ENCODE measurements at places on chromosomes 5 and 9.
A peak's percentile ranks its signal among the peaks of the same experiment; 100 is the strongest.

DNA sequence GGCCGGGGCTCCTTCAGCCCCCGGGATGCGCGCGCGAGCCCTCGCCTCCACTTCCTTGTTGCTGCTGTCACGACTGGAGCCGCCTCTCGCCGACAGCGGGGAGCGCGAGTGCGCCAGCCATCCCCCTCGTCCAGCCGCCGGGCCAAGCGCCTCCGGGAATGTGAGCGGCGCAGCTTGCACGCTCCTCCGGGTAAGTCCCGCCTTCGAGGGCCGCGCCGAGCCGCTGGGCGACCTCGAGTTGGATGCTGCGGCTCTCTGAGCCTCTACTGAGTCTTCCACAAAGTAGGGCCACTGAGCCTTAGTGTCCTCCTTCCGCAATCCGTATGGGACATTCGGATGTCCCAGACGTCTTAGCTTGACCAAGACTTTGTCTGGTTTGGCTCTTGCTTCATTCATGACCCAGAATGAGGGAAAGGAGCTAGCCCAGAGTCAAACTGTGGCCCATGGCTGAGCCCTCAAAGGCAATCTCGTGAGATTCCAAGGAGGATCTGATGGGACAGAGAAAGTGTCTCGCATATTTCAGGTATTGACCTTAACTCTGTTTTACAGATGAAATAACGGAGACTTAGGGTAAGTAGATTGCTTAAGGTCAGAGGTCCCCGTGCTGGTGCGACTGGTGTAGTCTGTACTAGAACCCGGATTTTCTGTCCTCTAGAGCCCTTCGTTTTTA, 586 bp downstream of the HMGXB3 start:
- DNase-seq, result peak; percentile 46

DNA sequence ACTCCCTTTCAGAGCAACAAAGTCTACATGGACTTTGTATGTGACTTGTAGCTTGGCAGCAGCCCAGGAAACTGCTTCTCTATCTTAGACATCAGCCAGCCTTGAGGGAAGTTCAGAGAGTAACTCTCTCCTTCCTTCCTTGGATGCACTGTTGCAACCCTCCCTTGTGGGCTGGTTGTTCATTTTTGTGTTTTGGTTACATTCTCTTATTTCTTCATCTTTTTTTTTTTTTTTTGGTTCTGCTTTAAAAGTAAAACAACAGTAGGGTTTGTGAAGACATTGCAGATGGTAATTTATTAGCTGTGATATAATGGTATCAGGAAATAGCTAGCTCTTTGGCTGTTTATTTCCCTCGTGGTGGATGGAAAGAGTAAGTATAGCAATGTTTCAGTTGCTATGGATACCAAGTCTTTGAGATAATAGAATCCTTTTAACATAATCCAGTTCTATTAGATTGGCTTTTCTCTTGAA, 97.9 kb upstream of the MAMDC2 start:
- no peak for DNase-seq

- no peak for DNase-seq
These were observed 550.1 kb upstream of the ZNF462 start for GRCh38 chr9:106312906-106313305.

- no peak for DNase-seq
These were observed 1306.3 kb upstream of the ACO1 start for GRCh38 chr9:31078175-31078574.

GRCh38 chr5:155587458-155587857, 573.9 kb downstream of the KIF4B start:
- DNase-seq, result no peak

DNA sequence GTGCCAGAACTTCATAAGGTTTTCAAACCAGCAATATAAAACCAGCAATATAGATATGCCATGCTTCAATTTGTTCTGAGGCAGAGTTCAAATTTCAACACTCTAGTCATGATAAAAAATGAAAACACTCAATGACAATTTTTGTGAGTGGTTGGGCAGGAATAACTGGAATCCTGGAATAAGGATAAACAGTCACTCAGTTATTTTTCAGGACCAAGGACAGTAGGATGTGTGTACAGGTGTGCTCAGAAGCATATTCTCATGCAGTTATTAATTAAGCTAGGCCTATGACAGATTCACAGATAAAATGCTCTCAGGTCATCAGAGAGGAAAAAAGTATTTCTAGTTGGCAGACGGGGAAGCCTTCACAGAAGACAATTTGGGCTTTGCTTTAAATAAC, 117.3 kb upstream of the PPP2R2B start:
- no peak for DNase-seq

GRCh38 chr5:35822511-35822910, 34.2 kb upstream of the IL7R start:
- DNase-seq, result no peak

- peak; percentile 19 for DNase-seq
These were observed 1.7 kb downstream of the TLE1 start for GRCh38 chr9:81687521-81688261.

- no peak for DNase-seq
These were observed 198.3 kb upstream of the TBC1D2 start for GRCh38 chr9:98453589-98454311.

DNA sequence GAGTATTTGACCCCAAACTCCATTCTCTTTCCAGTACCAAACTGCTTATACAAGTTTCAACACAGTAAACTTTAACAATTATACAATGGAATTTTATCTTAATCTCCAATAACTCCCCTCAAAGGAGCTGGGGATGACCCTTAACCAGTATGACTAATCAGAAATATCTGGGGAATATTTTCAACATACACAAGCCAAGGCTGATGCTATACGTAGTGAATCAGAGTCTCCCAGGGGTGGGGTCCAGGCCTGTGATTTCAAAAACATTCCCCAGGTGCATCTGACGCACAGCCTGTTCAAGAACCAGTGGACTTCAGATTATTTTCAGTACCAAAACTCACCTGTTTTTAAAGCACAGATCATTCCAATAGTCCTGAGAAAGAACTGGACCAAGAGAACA, 11.8 kb upstream of the SEMA5A start:
- DNase-seq, result no peak

GRCh38 chr9:82616545-82616944, 446.4 kb downstream of the RASEF start:
- DNase-seq, result no peak

DNA sequence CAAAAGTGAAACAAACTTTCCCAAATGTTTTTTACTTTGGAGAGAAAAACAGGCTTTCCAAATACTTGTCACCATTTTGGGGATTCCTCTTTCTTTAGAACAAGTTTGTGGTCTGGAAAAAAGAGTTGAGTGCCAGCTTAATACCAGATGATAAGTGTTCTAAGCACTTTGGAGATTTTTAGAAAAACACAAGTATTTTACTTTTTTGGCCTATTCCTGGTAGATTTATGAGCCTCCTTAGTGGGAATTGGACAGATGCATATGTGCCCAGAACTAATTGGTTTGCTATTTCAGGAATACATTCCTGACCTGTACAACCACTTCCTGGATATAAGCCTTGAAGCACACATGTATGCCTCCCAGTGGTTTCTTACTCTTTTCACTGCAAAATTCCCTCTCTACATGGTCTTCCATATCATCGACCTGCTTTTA, 40.5 kb downstream of the GPR21 start:
- DNase-seq, result no peak

- no peak for DNase-seq
These were observed 82.2 kb upstream of the CNTLN start for GRCh38 chr9:17052626-17053025.

DNA sequence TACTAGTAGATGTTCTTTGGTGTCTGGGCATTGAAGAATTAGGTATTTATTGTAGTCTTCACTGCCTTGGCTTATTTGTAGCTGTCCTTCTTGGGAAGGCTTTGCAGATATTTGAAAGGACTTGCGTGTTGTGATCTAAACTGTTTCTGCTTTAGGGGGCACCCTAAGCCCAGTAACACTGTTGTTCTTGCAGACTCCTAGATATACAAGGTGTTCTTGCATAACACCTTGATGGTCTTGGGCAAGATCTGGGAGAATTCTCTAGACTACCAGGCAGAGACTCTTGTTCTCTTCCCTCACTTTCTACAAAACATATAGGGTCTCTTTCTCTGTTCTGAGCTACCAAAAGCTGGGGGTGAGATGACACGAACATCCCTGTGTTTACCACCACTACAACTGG, 179.1 kb downstream of the FAM170A start:
- no peak for DNase-seq

DNA sequence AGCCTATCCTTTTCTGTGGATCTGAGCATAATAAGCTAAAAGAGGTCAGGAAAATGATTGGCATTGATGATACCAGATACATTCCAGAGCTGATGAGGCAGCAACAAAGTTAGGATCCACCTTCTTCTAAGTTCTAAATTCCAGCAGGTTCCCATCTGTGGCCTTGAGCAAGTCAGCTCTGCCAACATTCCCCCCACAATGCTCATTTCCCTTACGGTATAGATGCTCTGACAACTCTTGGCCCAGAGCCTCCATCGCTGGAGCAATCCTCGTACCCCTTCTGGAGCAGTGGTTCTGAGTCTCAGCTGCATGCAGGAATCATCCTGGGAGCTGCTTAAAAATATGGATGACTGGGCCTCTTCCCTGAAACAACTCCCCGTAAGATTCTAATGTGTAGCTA, 78.1 kb downstream of the MED27 start:
- DNase-seq, result no peak

DNA sequence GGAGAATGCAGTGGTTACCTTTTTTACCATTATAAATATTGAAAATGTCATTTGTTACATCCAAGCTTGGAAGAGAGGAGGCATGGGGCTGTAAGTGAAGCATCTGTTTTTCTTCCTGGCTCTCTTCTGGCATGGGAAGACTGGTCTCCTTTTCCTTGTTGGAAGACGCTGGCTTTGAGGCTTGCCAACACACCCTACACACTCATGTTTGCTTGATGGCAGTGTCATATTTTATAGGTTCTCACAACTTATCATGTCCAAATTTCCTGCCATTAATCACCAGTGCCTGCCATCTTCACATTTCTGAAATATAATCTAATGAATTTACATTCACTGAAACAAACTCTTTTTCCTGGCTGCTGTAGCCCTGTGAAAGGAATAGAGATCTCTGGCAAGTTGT, 252.9 kb downstream of the MAN2A1 start:
- DNase-seq, result no peak

- no peak for DNase-seq
These were observed 726 bp upstream of the PSMB7 start for GRCh38 chr9:124415852-124416484.

- no peak for DNase-seq
These were observed 129.4 kb downstream of the BASP1 start for GRCh38 chr5:17346811-17347210.

GRCh38 chr9:77194423-77194822, 17.1 kb downstream of the VPS13A start:
- no peak for DNase-seq

- DNase-seq, result no peak
These were observed 105.5 kb upstream of the TSLP start for GRCh38 chr5:110965773-110966581.

DNA sequence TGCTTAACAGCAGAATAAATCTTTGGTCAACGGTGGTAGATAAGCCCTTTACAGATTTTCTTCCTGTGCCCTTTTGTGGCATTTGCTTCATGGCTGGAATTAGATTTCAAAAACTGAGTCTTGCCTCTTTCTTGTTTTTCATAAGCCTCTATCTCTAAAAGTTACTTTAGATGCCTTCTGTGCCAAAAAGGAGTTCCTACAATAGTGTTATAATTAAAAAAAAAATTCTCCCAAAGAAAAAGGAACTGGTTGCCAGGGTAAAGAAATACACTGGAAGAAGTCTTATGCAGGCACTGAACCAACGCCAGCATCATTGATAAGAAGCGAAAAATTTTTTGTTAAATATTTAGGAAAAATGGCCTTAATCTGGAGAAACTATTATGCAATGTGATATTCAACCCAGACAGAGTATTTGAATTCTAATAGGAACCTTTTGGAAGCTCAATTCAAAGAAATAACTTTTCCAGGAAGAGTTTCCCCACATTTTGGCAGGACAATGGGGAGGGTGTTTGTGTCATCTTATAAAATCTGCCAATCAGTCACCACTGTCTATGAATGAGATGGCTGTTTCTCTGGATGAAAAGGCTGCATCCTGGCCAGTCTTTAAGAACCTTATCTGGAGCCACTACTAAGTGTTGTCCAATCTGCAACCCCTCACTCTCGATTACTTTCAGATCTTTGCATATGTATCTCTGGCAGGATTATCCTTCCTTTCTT, 608.1 kb downstream of the PDE4D start:
- DNase-seq, result no peak

DNA sequence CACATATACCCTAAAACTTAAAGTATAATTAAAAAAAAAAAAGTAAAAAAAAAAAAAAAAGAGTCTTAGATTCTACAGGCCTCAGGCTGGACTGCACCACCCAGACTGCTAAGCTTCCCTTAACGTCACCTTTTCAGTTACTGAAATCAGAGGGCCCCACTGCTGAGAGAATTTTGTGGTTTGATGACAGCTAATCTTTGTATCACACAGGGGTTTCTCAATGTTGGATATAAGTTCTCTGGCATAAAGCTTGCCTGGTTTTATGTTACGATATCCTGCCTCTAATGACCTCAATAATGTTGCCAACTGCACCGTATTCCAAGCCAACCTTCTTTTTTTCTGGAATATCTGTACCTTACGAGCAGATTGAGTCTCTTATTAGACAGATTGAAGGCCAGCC, 43.1 kb upstream of the C6 start:
- no peak for DNase-seq

DNA sequence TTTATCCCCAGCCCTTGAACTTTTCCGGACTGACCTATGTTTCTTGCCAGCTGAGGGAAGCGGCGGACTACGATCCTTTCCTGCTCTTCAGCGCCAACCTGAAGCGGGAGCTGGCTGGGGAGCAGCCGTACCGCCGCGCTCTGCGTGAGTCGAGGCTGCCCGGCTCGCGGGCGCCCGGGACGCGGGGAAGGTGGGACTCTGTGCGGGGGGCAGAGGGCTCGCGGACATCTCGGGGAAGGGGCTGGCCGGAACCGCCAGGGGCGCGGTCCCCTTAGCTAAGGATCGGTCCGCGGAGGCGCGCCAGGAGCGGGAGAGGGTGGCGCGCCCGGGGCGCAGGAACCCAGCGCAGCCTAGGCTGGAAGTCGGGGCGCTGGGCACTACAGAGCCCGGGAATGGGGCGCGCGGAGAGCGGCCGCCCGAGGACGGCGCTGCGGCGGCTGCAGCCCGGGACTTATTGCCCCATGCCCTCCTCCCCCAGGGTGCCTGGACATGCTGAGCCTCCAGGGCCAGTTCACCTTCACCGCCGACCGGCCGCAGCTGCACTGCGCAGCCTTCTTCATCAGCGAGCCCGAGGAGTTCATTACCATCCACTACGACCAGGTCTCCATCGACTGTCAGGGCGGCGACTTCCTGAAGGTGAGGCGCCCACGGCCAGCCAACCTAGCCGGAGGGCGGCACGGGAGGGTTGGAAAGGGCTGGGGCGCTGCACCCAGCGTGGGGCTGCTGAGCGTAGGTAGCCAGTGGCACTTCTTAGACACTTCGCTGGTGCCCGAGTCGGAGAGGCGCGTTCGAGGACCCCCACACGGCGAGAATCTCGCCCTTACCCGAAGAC, 922 bp downstream of the CRHBP start:
- DNase-seq, result no peak

DNA sequence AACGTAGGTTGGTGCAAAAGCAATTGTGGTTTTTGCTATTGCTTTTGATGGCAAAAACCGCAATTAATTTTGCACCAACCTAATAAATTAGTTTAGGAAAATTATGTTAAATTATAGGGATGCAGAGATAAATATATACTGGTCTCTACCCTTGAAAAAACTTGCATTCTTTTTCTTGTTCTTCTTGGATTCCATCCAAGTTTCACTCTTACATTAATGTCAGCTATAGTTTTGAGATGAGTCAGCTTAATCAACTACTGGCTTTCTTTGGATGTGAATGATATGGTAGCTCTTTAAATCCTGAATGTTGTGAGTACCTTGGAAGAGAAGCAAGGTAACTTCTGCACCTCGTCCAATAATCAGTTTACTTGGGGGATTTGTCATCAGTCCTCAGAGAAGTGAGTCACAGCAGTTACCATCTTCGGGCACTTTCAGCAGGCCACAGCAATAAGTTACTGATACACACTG, 549.0 kb upstream of the ZNF608 start:
- DNase-seq, result peak; percentile 29

Measured in ACHN (cell line).